T-helper 1 cell (primary cell): ENCODE measurements at places on chromosomes 16 and 17.

DNA sequence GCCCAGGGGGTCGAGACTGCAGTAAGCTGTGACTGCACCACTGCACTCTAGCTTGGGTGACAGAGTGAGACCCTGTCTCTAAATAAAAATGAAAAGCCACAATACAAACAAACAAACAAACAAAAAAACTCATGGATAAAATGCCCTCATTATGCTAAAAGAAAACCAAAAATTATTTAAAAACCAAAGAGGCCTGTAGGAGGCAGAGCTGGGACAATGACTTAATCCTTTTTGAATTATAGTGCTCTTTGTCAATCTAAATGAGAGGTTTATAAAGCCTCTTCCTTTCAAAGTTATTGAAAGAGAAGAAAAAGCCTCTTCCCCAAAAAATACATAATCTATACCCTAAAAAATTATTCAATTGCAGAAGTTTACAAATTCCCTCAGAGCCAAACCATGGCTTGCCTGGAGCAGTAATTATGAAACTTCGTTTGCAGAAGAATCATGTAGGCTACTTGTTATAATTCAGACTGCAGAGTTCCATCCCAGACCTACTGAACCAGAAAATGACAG, 18.5 kb downstream of the CRLF3 start:
- DNase-seq, result no peak

- DNase-seq, result no peak
Observed at GRCh38 chr16:83356266-83356665, 451.5 kb upstream of the HSBP1 start.

DNA sequence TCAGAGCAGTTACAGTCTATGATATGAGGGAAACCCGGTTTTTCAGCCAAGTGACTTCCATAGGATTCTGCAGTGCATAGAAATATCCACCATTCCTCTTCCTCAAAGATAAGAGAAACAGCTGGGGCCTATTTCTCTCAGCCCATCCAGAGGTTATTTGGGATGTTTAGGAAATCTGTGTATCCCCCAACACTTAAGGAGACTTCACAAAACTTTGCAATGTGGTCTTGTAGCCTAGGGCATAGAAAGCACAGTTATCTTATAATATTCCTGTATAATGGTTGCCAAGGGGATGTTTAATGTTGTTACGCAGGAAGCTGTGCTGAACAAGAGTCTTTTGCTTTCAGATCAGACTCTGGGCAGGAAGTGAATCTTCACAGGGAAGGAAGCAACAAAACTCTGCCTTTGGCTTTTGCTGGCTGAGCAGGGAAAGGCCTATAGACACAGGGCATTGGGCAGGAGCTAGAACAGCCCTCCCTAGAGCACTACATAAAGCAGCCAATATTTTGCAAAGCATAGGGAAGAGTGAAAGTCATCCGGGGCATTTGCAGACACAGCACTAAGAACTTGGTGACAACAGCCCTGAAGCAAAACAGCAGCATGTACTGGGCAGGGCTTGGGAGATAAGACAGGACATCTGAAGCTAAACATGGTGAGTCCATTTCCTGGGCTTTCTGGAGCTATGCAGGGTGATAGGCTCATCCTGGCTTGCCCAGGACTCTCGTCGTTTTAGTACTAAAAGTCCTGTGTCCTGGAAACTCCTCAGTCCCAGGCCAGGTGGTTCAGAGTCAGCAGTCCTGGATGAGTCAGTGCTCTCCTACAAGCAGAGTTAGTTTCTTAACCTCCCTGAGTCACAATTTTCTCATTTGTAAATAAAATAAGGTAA, 18.7 kb upstream of the BEAN1 start:
- no peak for DNase-seq

- no peak for DNase-seq
Observed at GRCh38 chr16:57225978-57226377, 19.1 kb upstream of the ARL2BP start.

- no peak for DNase-seq
Observed at GRCh38 chr16:30649725-30650368, 913 bp upstream of the PRR14 start.

GRCh38 chr17:50110591-50111349, 15.6 kb downstream of the PDK2 start:
- no peak for DNase-seq

DNA sequence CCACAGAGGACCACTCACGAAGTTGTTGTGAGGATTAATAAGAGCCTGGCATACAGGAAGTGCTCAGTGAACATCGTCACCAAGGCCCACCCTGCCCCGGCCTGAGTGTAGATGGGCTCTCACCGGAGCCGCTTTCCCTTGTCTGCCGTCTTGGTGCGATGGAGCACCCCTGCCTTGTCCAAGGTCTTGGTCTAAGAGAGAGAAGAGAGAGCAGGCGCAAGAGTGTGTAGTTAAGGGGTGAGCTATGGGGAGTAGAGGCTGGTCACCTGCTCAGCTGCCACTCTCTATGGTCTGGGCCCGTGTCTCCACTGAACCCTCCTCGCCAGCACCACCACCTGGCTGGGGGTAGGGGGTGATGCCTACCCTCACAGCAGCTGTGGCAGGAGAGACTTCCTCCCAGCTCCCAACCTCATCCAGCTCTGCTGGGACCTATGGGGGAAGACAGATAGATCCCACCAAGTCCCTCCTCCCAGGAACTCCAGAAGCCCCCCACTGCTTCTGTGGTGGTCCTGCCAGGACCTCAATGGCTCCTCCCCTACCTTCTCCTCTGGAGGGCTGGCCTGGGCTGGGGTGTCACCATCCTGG, 28.7 kb downstream of the ARHGAP27 start:
- no peak for DNase-seq

DNA sequence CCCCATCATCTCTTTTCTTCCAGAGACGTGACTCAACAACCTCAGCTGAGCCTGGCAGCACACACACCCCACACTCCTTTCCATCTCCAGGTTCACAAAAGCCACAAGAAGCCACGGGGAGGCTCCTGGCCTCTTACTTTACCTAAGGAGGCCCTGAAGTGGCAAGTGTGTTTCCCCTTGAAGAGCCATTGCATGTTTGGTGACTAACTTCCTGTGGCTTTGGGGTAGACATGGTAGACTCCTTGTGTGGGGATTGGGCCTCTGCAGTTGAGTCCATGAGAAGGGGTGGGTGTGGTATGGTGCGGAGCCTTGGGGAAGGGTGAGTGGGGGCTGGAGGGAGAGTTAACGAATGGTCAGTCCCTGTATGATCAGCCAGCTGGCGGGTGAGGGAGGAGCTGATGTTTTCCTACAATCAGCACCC, 24.2 kb downstream of the SAP30BP start:
- no peak for DNase-seq

GRCh38 chr17:31935512-31935911, 1.3 kb upstream of the SUZ12 start:
- no peak for DNase-seq

DNA sequence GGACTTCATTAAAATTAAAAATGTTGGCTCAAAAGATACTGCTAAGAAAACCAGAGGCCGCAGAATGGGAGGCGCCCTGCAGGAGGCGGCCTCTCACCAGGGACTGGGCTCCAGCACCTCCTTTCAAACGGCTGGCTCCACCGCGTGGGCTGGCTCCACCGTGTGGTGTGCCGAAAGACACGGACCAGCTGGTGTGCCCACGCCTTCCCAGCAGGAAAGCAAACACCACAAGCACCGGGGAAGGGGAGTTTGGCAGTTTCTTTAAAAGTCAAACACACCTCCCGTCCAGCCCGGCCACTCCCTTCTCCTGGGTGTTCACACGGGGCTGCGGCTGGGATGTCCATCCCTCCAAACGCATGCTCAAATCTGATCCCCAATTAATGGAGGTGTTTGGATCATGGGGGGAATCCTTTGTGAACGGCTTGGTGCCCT, 13.9 kb downstream of the HAGH start:
- no peak for DNase-seq

- no peak for DNase-seq
Observed at GRCh38 chr16:87860553-87861299, 8.6 kb downstream of the SLC7A5 start.

DNA sequence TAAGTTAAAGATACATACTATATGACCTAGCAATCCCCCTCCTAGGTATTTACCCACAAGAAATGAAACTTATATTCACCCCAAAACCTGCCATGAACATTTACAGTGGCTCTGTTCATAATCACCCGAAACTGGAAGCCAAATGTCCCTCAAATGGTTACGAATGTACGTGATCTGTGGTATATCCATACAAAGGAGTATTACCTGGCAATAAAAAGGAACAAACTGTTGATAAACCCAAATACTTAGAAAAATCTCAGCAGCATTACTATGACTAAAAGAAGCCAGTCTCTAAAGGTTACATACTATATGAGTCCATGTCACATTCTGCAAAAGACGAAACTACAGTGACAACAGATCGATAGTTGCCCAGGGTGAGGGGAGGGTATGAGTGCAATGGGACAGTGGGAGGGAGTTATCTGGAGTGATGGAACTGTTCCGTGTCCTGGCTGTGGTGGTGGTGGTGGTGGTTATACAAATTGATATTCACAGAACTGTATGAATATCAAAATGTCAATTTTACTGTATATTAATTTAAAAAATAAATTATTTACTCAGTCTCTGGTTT, 9.4 kb downstream of the ZNF652 start:
- no peak for DNase-seq

DNA sequence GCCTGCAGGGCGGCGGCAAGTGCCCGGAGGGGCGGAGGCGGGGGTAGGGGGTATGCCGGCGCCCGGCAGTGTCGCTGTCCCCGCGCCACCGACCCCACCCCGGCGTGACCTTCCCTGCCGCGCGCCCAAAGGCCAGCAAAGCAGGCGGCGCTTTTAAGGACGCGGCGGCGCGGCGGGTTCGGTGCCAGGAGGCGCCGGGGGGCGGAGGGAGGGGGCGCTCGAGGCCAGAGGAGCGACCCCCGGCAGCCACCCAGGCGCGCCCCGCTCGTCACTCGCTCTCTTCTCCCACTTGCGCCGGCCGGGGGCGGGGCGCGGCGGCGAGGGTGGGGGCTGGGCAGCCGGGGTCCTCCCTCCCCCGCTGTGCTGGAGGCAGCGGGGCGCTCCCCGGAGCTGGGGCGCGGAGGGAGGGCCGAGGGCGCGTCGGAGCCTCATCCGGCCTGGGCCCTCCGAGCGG, 8.6 kb upstream of the BAHCC1 start:
- no peak for DNase-seq

- DNase-seq, result no peak
Observed at GRCh38 chr17:57626520-57627210, 118.4 kb downstream of the CCDC182 start.

DNA sequence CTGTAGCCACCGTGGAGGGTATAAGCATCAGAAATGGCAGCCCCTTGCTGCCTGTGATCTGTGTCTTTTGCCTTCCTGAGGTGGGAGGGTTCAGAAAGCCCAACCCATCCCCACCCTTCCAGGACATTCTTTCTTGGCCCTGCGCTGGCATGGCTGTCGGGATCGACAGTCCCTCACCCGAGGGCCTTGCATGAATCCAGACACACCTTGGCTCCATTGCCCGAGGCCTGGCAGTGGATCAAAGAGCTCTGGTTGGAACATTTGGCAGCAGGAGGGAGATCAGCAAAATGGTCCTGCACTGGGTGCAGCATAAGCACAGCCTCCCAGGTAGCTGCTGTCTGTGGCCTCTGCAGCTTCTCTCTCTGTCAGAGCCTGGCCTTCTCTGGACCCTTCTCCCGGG, 246.6 kb upstream of the MAF start:
- DNase-seq, result no peak

DNA sequence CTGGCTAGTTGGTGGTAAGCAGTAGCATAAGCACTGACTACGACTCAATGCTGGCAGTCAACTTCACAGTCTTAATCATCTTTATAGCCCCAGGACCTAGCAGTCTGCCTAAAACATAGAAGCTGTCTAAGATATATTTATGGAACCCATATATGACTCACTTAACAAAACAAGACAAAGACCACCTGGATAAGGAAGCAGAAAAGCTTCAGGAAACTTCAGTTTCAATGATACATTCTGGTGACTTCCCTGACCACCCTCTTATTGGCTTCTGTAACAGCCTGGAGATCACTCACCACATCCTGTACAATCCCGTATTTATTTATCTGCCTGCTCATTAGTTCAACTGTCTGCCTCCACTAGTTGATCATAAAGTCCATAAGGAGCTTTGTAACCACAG, 95.5 kb downstream of the PMP22 start:
- DNase-seq, result no peak

GRCh38 chr17:67388986-67389385, 11.9 kb downstream of the PITPNC1 start:
- no peak for DNase-seq

DNA sequence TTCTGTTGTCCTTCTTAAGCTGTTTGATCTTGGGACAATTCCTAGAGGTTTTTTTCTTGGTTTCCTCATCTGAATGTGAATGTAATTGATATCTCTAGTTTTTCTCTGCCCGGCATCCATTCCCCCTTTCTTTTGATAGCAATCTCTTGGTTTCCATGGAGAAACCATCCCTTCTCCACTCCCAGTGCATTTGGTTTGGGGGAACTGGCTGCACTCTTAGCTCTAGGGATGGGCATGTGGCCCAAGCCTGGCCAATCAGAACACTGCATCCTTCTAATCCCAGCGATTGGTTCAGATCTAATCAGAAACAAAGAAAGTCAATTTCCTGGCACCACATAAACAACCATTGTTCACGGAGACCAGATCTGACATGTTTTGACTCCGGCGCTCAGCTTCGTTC, 45.1 kb downstream of the IRX3 start:
- no peak for DNase-seq

GRCh38 chr16:15983898-15984297, 34.5 kb downstream of the ABCC1 start:
- no peak for DNase-seq

- DNase-seq, result no peak
Observed at GRCh38 chr17:55746466-55746865, 4.4 kb upstream of the PCTP start.

GRCh38 chr17:65674246-65675045, 113.0 kb upstream of the AXIN2 start:
- DNase-seq, result no peak

GRCh38 chr16:53501216-53501859, 1.7 kb downstream of the AKTIP start:
- DNase-seq, result no peak

- DNase-seq, result no peak
Observed at GRCh38 chr16:1526608-1527555, 6.6 kb upstream of the TMEM204 start.

DNA sequence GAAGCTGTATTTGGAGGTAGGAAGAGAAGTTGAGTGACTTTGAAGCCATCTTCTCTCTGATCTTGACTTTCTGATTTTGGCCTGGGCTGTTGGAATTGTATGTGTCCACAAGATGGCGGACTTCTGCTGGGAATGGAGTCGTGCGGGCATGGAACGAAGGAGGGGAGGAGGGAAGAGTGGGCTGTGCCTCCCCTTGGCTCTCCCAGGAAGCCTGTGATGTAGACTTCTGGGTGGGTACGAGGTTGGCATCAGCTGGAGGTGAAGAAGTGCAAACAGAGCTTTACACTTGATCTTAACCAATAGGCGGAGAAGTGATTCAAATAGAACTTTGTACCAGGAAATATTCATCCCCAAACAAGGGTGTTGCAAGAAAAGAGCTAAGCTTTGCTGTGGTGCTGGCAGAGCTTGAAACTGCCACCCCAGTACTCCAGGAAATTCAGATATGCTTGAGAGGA, 7.4 kb upstream of the TMEM220 start:
- DNase-seq, result no peak

GRCh38 chr17:50214976-50215760, 13.7 kb upstream of the COL1A1 start:
- DNase-seq, result no peak
